Inflammatory macrophage (primary cell): ENCODE measurements at places on chromosomes 2 and 18.

GRCh38 chr2:104016801-104017200 lies 837.1 kb upstream of the POU3F3 start:
- no peak for DNase-seq

DNA sequence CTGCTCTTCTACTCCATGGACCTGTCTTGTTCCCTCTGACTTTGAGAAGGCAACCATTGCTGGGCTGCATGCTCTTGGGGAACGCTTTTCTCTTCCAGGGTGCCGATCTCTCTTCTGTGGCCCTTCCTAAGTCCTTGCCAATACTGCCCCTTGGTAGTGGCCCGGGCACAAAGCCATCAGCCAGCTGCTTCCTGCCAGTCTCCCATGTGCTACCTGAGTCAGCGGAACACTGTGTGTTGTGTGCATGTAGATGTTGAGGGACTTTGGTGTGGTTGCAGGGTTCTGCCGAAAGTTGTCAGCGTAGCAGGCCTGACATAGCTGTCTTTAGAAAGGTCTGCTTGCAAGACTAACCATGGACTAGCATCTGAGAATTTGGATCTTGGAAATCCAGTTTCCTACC lies 35.4 kb downstream of the MGAT5 start:
- DNase-seq, result no peak

DNA sequence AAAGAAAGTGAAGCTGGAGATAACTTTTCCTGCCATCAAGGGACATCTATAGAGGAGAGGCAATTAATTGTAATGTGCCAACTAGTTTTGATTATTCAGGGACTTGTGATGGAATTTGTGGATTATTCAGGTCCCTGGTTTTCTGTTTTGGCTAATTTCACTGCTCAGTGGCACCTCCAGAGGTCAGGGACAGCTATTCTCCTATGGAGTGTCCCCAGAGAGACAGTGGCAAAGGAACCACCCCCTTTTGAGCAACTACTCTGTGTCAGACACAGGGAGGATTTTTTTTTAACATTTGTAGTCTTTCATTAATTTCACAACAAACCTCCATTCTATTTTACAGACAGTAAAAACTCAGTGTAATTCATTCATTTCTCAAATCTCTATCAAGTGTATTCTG lies 206.0 kb upstream of the SPRED2 start:
- peak; percentile 30 for DNase-seq

DNA sequence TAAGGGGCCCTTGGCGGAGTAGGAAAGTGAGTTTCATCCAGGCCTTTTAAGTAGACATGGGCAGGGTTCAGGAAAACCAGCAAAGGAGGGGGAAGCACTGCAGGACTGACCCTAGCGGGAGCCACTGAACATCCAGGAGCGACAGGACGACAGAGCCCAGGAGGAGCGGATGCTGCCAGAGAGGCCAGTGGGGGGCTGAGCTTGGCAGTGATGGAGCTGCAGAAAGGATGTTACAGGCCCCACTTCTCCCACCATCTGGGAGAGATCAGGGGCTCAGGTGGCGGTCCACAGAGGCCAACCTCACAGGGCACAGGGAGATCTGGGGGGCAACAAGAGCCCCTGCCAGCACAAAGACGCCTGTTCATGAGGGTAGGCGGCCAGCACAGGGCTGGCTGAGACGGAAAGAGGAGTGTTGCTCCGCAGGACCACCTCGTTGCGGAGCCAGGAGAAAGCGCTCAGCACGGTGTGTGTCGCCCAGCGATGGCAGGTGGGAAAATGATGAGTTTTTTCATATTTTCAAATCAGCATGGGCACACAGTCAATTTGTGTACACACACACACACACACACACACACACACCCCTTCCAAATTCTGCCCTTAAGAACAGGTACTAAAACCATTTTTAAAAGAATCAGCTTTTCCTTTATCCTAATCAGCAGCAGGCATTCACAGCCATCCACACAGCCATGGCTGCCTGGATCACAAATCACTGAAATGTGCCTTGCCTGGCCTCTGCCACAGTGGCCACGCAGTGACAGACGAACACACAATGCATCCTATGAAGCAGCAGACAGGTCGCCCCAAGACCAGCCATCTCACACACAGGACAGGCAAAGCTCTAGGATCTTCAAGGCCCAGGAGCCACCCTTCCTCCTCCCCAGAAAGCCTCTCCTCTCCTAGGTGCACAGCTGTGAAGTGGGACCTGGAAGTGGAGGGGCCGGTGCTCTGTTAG lies 63.2 kb downstream of the NDUFA10 start:
- DNase-seq, result no peak

DNA sequence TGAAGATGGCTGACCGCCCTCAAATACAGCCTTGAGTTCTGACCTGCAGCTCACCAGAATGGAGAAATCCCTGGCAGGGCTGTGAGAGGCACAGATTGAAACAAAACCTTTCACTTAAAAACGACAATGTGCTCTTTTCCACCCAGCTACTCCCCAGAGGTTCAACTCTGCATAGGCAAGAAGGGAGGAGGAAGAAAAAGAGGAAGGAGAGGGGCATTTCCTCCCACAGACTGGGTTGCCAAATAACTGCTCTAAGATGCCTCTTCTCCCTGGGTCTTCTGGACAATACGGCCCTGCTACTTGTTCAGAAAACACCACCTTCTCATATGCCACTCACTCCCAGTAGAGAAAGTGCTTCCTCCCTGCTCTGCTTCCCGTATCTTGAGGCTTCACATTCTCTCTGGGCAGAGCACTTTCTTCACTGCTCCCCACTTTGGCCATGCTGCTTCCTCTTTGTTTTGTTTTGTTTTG lies 136.4 kb upstream of the SLC1A4 start:
- peak; percentile 96 for DNase-seq

DNA sequence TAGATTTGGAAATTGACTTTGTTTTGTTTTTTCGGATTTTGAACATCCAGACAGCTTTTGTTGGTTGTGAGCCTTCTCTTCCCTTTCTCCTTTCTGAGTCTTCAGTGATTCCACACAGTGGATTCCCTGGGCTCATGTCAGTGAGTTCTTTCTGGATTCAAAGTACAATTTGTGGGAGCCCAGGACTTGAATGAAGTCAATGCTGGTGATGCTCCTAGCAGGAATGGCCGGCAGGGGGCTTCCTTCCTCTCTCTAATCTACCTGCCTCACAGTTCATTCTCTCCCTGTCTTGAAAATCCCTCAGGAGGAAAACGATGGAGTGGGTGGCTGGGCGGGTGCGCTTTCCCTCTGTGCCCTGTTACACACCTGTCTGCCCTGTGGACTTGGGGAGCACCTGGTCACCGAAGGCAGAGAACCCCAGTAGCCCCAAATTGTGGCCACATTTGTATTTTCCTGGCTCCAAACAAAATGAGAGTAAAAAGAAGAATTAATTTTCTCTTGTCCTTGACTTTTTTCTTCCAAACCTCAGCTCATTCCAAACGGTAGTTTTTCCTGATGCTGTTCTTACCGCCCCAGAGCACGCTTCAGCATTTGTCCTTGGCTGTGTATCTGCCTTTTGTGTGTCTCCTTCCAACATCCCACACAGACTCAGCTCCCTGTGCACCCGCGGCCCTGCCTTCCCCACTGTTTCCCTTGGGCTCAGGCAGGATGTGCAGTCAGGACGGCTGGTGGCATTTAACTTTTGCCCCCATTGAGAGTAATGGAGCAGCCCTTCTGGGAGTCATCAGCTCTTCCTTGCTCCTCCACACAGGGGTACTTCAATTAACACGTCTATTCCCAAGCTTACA lies 86.6 kb downstream of the MARCO start:
- no peak for DNase-seq

GRCh38 chr2:126041391-126042047 lies 614.4 kb upstream of the GYPC start:
- DNase-seq, result no peak

DNA sequence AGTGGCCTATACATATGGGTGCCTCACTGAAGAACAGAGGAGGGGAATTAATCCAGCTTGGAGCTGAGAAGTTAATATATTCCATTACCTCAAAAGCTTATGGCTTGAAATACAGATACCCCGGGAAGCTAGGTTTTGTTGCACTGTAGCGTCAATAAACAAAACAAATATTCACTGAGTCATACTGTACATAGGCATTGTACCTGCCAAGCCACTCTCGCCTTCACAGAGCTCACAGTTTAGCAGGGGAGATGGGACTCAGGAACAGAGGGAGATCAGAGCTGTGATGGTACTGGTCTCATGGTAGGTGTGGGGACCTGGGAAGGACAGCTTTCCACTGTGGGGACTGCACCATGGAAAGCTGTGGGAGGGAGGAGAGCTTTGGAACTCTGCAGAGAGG lies 111.2 kb upstream of the ST6GAL2 start:
- no peak for DNase-seq

DNA sequence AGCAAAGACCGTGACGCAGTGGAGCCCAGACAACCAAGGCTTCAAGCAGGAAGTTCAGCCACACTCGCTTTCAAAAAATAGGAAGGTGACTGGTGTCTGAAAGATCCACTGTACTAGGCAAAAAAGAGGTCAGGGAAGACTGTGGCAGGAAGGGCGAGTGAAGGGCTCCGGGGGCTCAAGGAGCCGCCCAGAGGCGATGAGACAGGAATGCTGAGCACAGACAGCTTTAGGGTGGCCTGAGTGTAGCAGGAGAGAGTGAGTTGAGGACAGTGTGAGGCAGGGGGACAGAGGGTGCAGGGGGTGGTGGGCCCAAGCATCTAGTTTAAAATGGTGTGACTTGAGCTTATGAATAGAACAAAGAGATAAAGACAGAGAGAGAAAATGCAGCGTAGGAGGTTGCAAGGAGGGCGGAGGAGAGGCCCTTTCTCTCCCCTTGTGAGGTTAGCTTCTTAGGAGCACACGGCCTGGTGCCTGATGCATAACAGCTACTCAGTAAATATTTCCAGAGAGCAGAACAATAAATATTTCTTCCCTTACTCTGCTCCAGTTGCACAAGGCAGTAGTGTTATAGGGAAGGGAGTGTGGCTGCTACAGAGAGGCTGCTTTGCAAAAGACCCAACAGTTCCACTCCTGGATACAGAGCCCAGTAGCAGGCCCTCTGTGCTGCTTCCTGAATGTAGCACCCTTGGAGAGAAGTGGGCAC lies 789.7 kb upstream of the RAB6C start:
- DNase-seq, result no peak

- no peak for DNase-seq
Measured at GRCh38 chr18:1383465-1383864, 478.8 kb downstream of the ADCYAP1 start.
